ENCODE measurements at places on chromosomes 3 and 15.

DNA sequence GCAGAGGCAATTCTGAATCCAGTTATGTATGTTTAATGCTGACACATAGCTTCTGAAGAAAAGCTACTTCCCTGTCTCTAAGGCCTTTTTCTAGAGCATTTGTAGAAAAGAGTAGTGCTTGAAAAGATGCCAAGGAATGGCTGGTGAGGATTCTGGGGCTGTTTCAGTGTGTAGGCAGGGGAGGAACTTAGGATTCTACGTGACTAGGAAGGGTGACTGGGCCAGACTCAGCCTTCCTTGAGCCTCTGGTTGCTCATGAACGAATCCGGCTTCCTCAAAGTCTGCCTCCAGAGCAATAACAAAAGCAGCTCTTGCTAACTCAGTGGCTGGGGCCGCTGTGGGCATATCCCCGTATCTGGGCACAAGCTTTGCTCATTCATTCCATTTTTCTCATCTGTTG is 104.8 kb upstream of the WNT5A start:
- DNase-seq, result no peak

- no peak for DNase-seq
Observed at GRCh38 chr3:14625443-14625842, 26.1 kb upstream of the CCDC174 start.

DNA sequence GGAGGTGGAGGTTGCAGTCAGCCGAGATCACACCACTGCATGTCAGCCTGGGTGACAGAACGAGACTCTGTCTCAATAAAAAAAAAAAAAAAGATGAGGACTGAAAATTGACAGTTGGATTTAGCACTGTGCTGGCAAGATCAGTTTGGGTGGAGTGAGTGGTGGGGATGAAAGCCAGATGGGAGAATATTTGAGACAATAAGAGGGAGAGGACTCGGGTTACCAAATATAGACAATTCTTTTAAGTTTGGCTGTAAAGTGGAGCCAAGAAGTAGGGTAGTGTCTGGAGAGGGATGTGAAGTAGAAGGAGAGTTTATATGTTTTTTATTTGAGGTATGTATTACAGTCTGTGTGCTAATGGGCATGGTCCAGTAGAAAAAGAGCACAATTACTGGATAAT is 20.4 kb downstream of the TMOD3 start:
- DNase-seq, result no peak

- DNase-seq, result no peak
Observed at GRCh38 chr3:126477061-126477380, 1.3 kb upstream of the ZXDC start.

DNA sequence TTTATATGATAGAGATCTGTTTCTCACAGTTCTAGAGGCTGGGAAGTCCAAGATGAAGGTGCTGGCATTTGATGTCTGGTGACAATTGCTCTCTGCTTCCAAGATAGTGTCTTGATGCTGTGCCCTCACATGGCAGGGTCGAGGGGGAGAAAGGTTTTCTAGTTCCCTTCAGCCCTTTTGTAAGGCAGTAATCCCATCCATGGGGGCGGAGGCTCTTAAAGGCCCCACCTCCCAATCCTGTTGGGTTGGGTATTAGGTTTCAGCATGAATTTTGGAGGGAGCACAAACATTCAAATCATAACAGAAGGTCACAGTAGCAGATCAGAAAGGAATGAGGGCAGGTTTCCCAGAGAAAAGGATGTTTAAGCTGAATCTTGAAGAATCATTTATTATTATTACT is 601.7 kb upstream of the ZNF717 start:
- DNase-seq, result no peak

DNA sequence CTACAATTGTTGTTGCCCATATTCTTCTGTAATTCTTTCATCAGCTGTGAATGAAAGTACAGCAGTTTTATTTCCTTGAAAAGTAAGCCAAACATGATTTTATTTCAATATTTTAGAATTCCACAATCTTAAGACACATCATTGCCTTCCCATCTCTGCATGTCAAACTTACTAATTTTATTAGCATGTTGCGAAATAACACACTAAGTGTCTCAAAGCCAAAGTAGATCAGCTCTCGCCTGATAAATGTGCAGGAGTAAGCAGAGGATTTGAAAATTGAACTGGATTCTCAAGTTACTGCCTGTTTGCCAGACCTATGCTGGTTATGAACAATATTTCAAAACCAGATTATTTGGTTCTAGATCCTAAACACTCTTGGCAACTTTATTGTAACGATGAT is 25.7 kb downstream of the TGFBR2 start:
- no peak for DNase-seq

- no peak for DNase-seq
Observed at GRCh38 chr15:76233921-76234320, 77.3 kb downstream of the ETFA start.

DNA sequence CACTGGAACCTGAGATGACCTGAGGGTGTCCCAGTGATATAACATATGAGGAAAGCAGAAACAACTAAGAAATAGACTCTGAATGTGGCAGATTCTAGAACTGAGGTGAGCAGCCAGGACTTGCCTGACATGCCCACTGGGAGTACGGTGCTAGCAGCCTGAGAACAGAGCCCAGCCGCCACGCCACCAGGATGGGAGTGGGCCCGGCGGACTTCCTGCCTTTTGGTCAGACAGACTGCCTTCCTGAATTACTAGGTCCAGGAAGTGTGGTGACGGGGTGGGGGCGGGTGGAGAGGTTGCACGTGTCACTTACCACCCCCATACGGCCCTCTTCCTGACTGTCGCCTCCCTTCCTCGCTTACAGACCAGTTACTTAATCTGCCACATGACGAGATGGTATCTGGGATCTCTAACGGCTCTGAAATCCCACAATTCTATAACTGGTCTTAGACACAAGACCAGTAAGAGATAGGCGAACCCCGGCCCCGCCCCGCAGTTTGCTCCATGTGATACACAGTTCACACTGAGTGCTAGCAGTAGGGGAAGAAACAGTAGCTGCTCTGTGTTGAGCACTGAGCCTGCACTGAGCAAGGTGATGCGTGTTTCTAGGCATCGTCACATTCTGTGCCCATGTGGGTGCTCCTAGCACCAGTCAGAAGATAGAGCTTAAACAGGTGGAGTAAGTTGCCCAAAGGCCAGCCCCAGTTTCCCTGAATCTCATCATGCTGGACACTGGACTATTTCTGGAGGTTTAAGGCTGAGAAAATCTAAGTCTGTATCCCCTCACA is 95.7 kb downstream of the CPN2 start:
- peak; percentile 16 for DNase-seq

DNA sequence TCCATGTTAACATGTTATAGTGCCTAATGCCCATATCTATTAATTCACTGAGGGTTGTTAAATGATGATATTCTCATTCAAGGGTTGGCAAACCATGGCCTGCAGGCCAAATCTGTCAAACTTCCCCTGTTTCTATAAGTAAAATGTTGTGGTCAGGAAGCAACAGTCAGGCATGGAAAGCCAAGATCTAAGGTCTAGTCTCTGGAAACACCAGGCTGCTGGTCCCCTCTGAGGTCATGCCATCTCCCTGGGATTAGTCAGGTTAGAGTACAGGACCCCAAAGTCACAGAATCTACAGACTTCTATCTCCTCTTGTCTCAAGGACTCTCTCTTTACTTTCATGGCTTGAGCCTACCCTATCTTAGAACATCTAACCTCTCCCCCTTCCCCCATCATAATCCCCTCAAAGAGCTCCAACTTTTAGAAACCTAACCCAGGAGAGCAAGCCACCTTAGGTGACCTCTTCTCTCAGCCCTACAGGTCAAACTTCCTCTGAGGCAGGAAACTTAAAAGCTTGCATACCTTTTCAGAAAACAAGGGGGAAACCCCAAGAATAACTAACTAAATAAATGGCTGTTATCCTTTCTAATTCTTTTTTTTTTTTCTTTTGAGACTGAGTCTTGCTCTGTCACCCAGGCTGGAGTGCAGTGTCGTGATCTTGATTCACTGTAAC is 15.3 kb upstream of the HERC1 start:
- no peak for DNase-seq

DNA sequence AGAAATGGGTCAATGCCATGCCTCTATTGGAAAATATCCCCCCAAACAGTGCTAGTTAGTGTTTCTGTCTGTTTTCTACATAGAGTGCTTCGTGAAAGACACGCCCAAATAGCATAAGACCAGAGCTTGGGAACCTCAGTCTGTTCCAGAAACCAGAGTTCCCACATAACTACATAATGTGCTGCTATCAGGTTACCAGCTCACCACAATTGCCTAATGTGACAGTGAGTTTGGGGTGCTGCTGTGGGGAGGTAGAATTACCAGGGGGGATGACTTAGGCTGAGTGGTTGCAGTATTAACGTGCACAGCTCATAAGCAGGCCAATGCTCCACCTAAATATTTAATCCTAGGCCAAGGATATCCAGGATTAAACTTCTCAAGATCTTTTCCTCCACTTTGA is 39.2 kb downstream of the DUT start:
- no peak for DNase-seq

DNA sequence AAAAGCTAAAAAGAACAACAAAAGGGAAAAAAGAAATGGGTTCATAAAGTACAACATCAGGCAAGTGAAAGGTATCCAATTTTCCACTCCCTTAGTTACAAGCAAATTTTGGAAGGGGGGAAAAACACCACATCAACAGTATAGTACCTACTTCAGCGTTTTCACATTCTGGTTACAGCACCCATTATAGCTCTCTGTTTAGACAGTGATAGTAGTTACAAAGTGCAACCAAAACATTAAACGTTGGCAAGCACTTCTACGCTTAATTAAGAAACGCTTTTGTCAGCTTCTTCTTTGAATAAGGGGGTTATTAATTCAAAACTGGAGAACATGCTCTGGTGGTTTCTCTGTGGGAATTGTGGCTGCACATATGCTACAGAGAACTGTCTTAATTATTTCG is 180.2 kb downstream of the VPS13C start:
- no peak for DNase-seq

GRCh38 chr3:159455741-159456181 is 532.9 kb upstream of the IL12A start:
- DNase-seq, result no peak

GRCh38 chr15:89647191-89647851 is 7.9 kb downstream of the KIF7 start:
- peak; percentile 44 for DNase-seq

DNA sequence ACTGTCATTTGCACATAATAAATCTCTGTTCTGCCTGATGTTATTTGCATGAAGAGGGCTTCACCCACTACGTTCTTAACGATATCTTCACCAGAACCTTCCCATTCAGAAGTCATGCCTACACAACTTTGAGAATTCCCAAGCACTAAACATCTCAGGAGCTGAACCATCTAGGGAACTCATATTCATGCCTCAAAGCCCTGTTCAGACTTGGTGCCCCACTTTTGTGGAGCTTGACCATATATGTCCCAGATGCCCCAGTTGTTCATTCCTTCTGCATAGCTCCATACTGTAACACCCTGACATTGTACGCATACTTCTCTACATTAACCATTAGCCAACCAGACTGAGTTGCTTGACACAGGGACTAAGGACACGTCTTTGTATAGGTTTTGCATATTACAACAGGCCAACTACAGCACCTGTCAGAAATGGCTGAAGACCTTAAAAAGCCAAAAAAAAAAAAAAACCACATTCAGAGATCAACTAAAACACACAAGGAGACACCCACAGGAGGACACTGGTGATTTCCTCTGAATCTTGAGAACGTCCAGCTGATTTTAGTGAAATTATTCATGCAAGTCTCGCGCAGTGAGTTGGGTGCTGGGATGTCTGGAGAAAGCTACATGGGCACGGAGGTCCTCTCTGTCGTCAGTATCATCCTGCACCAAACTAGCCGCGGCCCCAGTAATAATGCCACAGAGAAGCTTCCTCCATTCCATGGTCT is 141.4 kb downstream of the FOXP1 start:
- no peak for DNase-seq

DNA sequence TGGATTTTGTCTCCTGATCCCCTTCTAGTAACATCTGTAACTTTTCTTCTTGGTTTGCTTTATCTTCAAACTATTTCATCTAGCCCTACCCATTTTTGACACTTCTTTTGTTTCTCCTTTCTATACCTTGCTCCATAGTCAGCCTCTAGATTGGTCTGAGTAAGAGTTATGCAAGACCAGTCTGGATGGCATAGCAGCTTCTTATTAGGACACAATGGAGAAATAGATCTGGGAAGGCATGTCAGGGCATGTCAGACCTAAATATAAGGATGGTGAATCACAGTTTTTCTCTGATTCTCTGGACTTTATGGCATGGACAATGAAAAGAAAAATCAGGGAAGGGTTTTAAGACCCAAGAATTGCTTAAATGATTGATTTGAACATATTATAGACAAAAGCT is 452.5 kb downstream of the RAP2B start:
- no peak for DNase-seq

- no peak for DNase-seq
Observed at GRCh38 chr3:26712211-26713026, 89.8 kb downstream of the LRRC3B start.

- no peak for DNase-seq
Observed at GRCh38 chr15:64146885-64147681, 4.4 kb upstream of the SNX22 start.

All from stimulated activated CD8-positive, alpha-beta memory T cell treated with anti-CD3 and anti-CD28 coated beads, Interleukin-7, amount 100 ng/mL, for 48 hours (primary cell).